Activated CD4-positive, CD25-positive, alpha-beta regulatory T cell treated with anti-CD3 and anti-CD28 coated beads, Interleukin-2, amount 50 U/mL, for 24 hours (primary cell): ENCODE measurements at places on chromosomes 6 and 20.

- ATAC-seq, result no peak
Observed at GRCh38 chr6:37570482-37571133, 70.9 kb upstream of the CCDC167 start.

DNA sequence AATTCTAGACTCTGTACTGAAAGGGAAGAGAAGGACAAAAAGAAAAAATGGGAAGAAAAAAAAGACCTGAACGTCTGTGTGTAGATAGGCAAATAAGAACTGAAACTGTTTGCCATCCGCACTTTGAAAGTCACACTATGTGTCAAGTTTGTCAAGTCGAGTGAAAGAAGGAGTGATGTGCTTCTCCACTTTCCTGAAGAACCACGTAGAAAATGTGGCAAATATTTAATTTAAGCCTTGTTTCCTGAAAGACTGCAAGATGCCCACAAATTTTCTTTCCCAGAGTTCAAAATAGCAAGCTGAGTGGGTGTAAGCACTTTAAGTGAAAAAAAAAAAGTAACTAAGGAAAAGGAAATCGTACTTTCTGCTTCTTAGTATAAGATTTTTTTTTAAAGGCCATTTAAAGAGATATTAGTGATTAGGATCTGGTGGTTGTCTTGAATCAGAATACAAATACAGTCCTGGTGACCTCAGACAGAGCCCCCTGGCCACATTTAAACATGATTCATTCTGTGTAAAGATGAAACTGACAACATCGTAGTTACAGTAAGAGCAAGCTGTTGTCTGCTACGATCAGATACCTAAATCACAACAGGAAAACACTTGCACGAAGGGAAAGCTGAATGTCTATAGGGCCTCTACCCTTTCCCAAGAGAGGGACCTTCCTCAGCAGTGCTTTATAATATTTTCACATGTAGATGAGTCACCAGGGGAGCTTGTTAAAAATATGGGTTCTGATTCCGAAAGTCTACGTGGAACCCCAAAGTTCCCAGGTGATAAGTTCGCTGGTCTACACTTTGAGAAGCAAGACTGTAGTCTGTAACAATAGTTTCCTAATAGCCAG is 102.3 kb downstream of the HIVEP2 start:
- ATAC-seq, result peak; percentile 75

DNA sequence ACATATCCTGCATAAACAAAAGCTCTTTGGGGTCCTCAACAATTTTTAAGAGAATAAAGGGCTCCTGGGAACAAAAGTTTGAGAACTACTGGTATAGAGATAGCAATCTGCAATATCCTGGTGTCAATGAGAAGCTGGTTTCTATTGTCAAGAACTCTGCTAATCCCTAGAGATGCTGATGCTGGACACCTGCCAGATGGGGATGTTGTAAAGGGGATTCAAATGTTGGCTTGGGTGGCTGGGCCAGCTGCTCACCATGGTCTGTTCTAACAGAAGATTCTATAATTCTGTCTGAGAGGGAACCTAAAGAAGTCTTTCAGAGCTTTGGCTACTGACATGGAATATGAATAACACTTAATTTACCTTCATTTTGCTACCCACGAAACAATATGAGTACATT is 137.8 kb downstream of the BTBD9 start:
- ATAC-seq, result no peak

- ATAC-seq, result no peak
Observed at GRCh38 chr20:5402903-5403531, 86.3 kb upstream of the PROKR2 start.

DNA sequence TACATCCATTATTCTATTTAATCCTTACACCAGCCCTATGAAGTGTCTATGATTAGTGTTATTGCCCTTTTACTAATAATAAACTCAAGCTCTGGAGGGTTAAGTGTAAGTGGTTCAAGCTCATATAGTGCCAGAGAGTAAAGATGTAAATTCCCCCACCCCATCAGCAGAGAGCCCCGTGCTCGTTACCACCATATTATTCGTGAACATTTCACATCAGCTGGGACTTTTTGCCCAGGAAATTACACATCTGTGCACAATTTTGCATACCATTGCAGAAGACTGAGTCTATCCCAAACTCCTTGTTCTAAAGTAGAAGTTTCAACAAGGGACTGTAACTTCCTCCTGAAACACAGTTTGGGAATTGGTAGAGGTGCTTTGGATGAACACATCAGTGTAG is 220.1 kb downstream of the BCAS1 start:
- no peak for ATAC-seq

DNA sequence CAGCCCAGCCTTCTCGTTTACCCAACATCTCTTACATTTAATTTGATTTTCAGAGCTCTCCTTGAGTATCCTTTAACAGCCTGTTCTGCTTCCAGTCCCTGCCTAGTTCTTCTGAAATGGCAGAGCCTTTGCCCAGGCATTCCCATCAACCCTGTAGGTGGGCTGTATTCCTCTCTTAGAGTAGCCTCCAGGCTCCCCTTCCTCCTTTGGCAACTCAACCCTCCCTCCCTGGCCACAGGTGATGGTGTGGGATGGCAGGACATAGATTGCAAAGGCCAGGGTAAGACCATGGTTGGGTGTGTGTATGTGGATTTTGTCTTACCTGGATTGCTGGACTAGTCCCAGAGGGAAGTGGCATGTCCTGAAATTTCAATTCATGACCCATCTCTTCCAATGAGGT is 125.4 kb downstream of the F13A1 start:
- ATAC-seq, result no peak

DNA sequence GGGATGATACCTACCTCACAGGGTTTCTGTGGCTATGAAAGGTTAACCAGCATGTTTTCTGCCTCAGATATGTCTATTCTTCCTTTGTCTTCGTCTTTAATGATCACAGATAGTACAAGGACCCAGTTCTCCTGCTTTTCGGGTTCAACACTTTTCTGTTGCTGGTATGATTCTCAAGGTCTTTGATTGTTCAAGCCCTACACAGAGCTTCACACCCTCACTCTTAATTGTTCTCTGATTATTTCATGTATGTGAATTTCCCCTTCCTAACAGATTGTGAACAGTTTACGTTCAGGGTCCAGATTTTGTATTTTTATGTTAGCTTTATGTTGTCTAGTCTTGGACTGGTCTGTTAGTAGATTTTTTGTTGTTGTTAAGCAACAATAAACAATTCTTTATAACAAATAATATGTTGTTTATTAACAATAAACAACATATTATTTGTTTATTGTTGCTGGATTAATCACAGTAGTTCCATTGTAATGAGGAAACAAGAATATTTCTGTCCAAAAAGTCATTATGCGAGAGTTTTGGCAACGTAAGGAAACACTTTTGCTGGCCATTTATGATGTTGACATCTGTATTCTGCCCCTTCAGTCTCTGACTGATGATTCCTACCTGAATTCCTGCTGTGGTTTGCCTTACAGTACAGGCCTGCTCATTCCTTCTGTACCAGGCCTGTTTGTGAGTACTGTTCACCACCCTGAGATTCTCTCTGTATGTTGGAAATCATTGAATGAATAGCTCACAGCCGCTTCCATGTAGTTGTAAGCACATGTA is 27.2 kb upstream of the TULP4 start:
- no peak for ATAC-seq

GRCh38 chr6:144725736-144726522 is 440.8 kb downstream of the UTRN start:
- peak; percentile 37 for ATAC-seq

- ATAC-seq, result no peak
Observed at GRCh38 chr6:160293844-160294243, 35.2 kb upstream of the SLC22A2 start.

DNA sequence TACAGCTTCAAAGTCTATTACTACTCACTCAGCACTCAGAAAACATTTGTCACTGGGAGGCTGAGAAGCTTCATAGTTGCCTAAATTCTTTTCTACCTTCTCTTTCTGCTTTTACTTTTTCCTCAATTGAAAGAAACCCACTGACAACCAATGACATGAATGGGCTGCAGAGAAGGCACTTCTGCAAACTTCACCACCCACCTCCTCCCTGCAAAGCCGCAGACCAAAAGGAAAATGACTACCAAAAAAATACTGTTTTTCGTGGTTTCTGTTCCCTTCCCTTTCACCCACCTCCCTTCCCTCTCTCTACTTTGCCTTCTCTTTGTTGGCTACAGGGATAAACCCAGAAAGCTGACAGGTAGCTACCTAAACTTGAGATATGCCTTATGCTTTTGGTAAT is 3.2 kb downstream of the GNAS-AS1 start:
- no peak for ATAC-seq
